ENCODE measurements at places on chromosomes 16 and 17.

- no peak for DNase-seq
Measured at GRCh38 chr16:28555561-28555960, 1.8 kb downstream of the SGF29 start.

DNA sequence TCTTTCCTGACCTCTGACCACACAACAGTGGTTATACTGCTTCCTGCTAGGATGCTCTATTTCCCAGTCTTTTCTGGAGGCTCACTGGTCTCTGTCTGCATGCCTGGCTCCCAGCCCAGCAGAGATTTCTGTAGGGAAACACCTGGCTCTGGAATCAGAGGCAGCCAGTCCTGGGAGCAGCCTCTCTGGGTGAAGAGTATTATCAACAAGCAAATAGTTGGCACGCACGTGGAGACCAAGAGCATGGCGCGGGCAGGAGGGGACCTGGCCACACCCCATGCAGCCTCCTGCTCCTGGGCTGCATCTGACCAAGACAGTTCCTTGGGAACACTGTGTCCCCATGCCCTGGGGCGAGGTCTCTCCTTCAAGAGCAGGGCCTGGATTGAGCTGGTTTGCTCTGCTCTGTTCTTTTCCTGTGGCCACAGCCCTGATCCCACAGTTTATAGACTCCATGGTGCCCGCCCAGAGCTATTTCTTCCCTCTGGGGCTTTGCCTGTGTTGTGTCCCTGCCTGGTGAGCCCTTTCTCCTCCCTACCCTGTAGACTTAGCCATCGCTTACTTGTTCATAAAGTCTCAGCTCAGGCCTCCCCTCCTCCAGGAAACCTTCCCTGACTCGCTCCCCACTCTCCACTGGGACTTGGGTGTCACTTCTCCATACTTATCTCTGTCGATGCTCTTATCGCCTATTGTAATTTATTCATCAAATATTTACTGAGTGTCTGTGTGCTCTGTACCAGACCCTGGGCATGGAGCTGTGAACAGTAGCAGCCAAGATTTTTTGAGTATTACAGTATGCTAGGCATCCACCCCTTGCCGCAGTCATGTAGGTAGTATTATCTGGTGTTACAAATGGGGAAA, 60.6 kb downstream of the SCNN1B start:
- DNase-seq: no peak

- DNase-seq: no peak
Measured at GRCh38 chr17:78903101-78903779, at the start of gene CEP295NL. Gene CEP295NL, minus strand, starts transcription at chr17:78903201. Its CDS starts 1,373 bp downstream, at chr17:78901828.

DNA sequence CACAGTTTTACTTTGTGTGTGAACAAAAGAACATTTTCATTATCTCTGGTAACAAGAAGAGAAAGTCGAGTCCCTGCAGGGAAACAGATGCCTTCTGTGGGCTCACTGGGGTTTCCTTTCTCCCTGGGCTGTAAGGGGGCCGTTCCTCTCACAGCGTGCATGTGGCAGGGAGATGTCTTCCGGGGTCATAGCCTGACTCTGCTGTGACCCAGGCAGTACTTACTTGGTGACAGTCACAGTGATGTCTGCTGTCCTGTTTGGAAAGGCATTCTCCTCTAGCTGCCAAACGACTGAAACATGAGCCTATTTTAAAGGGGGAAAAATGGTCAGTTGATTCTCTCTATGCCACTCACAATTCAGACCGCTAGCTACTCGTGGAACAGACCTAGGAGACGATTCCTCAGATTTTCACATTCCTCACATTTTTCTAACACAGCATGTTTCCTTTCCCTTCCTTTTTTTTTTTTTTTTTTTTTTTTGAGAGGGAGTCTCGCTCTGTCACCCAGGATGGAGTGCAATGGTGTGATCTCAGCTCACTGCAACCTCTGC, 7.3 kb downstream of the HASPIN start:
- DNase-seq: peak; percentile 77
